Progenitor cell of endocrine pancreas (in vitro differentiated cells): ENCODE measurements at places on chromosomes 1 and 21.

GRCh38 chr1:245154429-245155271 is at the start of gene KIF26B:
KIF26B (plus strand) TSS chr1:245154985; CDS start chr1:245155425, 440 bp downstream.
- H3K36me3 ChIP-seq: no peaks in the 10 kb centered on the region
- H3K27me3 ChIP-seq: peaks cover 29% of the 10 kb centered on the region
- peak within 1 kb of the TSS; percentile 83 for H3K27ac ChIP-seq

DNA sequence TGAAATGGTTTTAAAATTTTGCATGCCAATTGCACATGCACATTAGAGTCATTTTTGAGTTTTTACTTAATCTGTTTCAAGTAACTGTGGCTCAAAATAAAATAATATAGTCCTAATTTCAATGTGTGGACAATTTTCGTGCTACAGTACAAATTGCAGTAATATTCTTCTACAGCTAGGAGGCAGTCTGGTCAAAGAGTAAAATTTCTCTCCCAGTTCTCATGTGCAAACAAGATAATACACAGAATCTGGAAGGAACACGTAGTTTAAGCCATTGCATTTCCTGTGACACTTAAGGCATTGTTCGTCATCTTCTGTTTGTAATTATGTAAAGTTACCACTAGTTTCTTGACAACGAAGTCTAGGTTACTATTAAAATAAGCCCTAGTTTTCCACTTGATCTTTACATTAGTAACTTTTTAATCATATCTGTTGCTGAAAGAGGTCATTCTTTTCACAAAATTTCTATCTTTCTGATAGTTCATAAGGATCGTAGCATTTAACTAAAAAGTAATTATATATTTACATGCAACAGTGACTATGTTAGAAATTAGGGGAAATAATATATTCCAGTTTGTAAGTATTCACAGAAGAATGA is 28.9 kb downstream of the ODR4 start:
- no peaks in the 10 kb centered on the region for H3K27me3 ChIP-seq
- no peak overlapping the region for H3K27ac ChIP-seq
- no peak overlapping the region for H3K4me3 ChIP-seq
- H3K4me1 ChIP-seq: no peaks in the 10 kb centered on the region

- H3K4me3 ChIP-seq: no peak overlapping the region
- DNase-seq: no peak
- peaks cover 2% of the 10 kb centered on the region for H3K27me3 ChIP-seq
- H3K27ac ChIP-seq: no peak overlapping the region
- H3K36me3 ChIP-seq: peaks cover 24% of the 10 kb centered on the region
These were observed 11.7 kb downstream of the TNFRSF18 start for GRCh38 chr1:1194723-1195122.

GRCh38 chr1:234601301-234602017 is 8.5 kb downstream of the IRF2BP2 start:
- H3K27ac ChIP-seq: peak overlapping the region; percentile 94
- H3K36me3 ChIP-seq: peaks cover 25% of the 10 kb centered on the region
- no peaks in the 10 kb centered on the region for H3K27me3 ChIP-seq
- H3K4me1 ChIP-seq: peaks cover 48% of the 10 kb centered on the region

DNA sequence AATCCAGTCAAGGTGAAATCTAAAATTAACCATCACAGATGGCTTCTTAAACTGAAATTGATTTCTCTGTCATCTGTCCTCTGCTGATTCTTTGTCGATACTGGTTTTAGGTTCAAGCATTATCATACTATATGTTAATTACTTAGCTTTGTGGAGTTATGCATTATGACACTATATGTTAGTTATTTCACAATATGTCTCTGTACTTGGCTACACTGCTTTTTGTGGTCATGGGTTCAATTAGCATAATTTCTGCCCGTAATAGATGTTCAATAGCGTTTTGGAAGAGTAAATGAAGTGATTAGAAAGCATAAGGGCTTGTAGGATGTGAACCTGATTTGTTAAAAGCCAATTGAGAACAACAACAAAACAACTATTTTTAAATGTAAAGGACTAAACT is 28.2 kb downstream of the IFI44 start:
- no peaks in the 10 kb centered on the region for H3K4me1 ChIP-seq
- H3K4me3 ChIP-seq: no peak overlapping the region
- no peak for DNase-seq
- H3K27me3 ChIP-seq: peaks cover 8% of the 10 kb centered on the region
- H3K27ac ChIP-seq: no peak overlapping the region
- no peaks in the 10 kb centered on the region for H3K36me3 ChIP-seq

GRCh38 chr1:216903382-216903740 is 180.1 kb upstream of the ESRRG start:
- no peak overlapping the region for H3K4me3 ChIP-seq
- H3K27me3 ChIP-seq: peaks cover 5% of the 10 kb centered on the region
- no peaks in the 10 kb centered on the region for H3K36me3 ChIP-seq
- peaks cover 32% of the 10 kb centered on the region for H3K4me1 ChIP-seq
- H3K27ac ChIP-seq: peak overlapping the region; percentile 71

GRCh38 chr1:42013881-42014470 is 95.3 kb upstream of the HIVEP3 start:
- no peaks in the 10 kb centered on the region for H3K36me3 ChIP-seq
- no peak overlapping the region for H3K4me3 ChIP-seq
- peaks cover 30% of the 10 kb centered on the region for H3K27me3 ChIP-seq
- no peak for DNase-seq
- H3K27ac ChIP-seq: no peak overlapping the region

- H3K4me1 ChIP-seq: no peaks in the 10 kb centered on the region
- H3K27me3 ChIP-seq: peaks cover 78% of the 10 kb centered on the region
- H3K4me3 ChIP-seq: no peak within 1 kb of the TSS
- DNase-seq: no peak
- H3K27ac ChIP-seq: no peak within 1 kb of the TSS
These were observed at the start of gene KCNJ9 for GRCh38 chr1:160081261-160081936. KCNJ9 (plus strand) TSS chr1:160081538; CDS start chr1:160084031, 2,493 bp downstream.

DNA sequence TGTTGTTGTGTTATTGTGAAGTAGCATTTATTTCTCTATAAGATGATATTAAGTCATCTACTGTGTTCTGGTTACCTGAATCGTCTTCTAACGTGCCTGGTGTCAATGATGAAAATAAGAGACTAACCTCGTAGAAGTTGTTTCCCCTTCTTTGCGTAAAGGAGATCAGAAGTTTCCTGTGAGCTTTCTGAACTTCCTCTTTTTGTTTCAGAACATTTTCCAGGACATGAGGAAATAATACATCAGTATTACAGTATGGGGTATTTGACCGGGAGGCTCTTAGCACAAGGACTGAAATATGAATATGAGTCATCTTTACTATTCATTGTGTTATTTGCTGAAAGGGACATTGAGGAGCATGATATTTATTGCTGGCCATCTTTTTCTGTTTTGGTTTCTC is 1.3 kb downstream of the ST6GALNAC3 start:
- peaks cover 13% of the 10 kb centered on the region for H3K4me1 ChIP-seq
- no peak for DNase-seq
- no peaks in the 10 kb centered on the region for H3K36me3 ChIP-seq
- H3K27ac ChIP-seq: peak overlapping the region; percentile 40
- peak overlapping the region; percentile 90 for H3K4me3 ChIP-seq

DNA sequence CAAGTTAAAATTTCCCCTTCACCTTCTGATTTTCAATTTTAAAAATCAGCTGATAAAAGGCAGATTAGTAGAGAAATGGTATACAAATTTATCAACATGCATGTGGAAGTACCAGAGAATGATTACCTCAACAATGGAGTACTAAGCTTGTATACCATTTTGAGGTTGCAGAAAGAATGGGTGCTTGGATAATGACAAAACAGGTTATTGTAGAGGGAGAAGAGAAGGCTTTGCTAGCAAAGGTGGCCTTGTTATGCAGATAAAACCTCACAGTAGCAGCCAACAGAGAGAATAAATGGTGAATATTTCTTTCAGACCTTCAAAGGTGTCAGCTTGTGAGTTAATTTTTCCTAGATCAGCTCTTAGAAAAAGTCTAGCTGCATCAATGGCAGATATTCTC is 1174.9 kb upstream of the ADGRL4 start:
- no peaks in the 10 kb centered on the region for H3K4me1 ChIP-seq
- H3K27ac ChIP-seq: no peak overlapping the region
- DNase-seq: no peak
- H3K4me3 ChIP-seq: no peak overlapping the region
- H3K27me3 ChIP-seq: no peaks in the 10 kb centered on the region

- H3K4me1 ChIP-seq: no peaks in the 10 kb centered on the region
- no peaks in the 10 kb centered on the region for H3K36me3 ChIP-seq
- H3K4me3 ChIP-seq: no peak overlapping the region
- no peak overlapping the region for H3K27ac ChIP-seq
These were observed 857.4 kb downstream of the USP25 start for GRCh38 chr21:16587141-16587581.

GRCh38 chr1:22889213-22889827 is 83.3 kb downstream of the LACTBL1 start:
- H3K27ac ChIP-seq: no peak overlapping the region
- no peak for DNase-seq
- no peak overlapping the region for H3K4me3 ChIP-seq
- H3K27me3 ChIP-seq: no peaks in the 10 kb centered on the region

- H3K4me3 ChIP-seq: no peak overlapping the region
- H3K27ac ChIP-seq: no peak overlapping the region
- peaks cover 28% of the 10 kb centered on the region for H3K27me3 ChIP-seq
- DNase-seq: no peak
- H3K36me3 ChIP-seq: no peaks in the 10 kb centered on the region
These were observed 42.6 kb upstream of the EDN2 start for GRCh38 chr1:41526956-41527561.

- no peaks in the 10 kb centered on the region for H3K27me3 ChIP-seq
- peaks cover 52% of the 10 kb centered on the region for H3K4me1 ChIP-seq
- peaks cover 3% of the 10 kb centered on the region for H3K36me3 ChIP-seq
- no peak for DNase-seq
These were observed 5.1 kb downstream of the TLCD4 start for GRCh38 chr1:95122151-95122697.
